Cortex of kidney (tissue), 1 donor: ENCODE measurements at places on chromosomes 4 and X.

DNA sequence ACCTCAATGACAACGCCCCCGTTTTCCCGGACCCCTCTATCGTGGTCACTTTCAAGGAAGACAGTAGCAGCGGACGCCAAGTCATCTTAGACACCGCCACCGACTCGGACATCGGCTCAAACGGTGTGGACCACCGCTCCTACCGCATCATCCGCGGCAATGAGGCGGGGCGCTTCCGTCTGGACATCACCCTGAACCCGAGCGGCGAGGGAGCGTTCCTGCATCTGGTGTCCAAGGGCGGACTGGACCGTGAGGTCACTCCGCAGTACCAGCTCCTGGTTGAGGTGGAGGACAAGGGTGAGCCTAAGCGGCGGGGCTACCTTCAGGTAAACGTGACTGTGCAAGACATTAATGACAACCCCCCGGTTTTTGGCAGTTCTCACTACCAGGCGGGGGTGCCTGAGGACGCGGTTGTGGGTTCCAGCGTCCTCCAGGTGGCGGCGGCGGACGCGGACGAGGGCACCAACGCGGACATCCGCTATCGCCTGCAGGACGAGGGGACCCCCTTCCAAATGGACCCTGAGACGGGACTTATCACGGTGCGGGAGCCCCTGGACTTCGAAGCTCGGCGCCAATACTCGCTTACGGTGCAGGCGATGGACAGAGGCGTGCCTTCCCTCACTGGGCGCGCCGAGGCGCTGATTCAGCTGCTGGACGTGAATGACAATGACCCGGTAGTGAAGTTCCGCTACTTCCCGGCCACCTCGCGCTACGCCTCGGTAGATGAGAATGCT is 2.2 kb downstream of the FAT4 start:
- no peak for DNase-seq

- DNase-seq = no peak
These were observed 37.0 kb upstream of the SHISA3 start for GRCh38 chr4:42360256-42360669.

- no peak for DNase-seq
These were observed 141.0 kb downstream of the ARHGAP24 start for GRCh38 chr4:85615952-85616351.

DNA sequence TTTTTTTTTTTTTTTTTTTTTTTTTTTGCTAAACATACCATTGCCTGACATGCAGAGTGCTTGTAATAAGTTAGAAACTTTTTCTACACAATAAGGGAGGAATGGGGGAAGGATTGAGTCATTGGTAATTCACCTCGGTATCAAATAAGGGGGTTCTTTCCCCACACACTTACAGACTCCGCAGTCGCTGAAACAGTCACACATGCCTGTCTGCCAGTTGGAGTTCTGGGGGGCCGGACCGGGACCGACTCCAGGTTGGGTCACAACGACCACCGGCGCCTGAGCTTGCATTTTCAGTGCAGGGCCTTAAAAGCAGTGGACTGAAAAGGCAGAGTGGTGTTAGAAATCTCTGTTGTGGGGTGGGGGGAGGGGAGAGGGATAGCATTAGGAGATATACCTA is 6.9 kb downstream of the PLAC8 start:
- no peak for DNase-seq

DNA sequence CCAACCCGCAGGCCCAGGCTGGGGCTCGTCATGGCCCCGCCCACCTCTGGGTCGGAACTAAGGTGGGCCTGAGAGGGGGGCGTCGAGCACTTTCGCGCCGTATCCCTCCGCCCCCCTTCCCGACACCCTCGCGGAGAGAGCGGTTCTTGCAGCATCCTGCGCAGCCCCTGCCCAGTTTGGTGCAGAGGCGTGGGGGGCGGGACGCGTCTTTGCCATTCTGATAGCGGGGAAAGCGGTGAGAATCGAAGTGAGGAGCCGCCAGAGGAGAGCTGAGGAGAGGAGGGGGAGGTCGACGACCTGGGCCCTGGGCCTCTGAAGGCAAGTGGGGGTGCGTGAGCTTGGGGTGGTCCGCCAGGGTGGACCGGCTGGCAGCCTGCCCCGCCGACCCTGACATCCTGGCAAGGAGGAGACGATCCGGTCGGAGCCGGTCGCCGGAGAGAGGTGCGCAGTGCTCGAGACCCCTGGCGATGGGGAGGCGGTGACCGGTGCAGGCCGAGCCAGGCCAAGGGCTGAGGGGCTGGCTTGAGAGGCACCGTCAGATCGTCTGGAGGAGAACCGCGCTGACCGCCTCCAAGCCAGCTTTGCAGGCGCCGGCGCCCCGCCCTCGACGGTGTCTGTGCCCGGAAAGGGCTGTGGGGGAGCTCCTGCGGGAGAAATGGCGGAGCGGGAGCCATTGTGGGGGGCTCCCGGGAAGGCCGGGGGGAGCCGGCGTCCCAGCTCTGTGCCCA is 25.5 kb downstream of the GPRASP3 start:
- DNase-seq = no peak

DNA sequence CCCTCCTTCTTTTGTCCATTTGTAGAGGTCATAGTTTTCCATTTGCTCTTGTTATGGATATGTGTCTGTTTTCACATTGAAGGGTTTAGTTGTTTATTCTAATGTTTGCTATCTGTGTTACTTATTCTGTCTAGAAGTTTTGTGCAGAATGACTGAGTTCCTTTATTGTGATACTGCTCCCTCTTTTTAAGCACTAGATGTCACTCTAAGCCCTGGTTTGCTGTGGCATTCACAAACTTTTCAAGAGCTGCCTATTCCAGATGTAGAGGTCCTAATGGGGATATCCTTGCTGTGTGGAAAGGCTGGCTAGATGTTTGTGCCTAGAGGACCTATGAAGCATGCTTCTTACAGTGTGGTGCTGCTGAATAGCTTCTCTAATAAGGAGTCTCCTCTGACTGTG is 338.6 kb downstream of the SPIN4 start:
- DNase-seq = no peak

- DNase-seq = no peak
These were observed 8.2 kb downstream of the SH3KBP1 start for GRCh38 chrX:19879181-19879580.

DNA sequence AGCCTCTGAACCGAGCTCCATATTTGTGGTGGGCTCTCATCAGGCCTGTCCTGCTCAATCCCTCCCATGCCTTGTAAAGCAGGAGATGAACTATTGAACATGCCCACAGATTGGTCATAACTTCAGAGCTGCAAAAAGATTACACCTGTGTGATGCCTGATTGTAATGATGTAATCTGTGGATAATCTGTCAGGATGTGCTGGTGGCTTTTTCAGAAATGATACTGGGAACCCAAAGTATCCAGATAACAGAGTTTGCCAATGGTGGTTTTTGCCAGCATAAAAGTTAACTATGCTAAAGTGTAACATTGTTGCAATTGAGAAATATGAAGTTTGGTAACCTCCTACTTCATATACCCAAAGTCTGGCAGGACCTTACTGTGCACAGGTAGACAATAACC is 393.4 kb downstream of the RAPGEF2 start:
- DNase-seq = no peak

- DNase-seq = no peak
These were observed 364.8 kb downstream of the PCDH10 start for GRCh38 chr4:133513901-133514300.

DNA sequence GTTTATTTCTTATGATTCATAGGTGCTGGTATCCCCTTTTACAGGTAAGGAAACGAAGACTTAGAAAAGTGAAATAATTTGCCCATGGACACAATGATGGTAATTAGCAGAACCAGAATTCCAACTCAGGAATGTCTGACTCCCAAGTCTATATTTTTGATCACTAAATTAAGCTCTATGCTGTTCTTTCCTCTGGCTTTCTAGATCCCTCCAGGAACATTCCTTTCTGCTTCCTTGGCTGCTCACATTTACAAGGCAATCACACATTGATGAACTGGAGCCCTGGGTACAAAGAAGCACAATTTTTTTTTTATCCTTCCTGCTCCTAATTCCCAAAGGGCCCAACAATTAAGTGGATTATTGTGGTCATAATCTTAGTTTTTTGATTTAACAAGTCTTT is 7.0 kb upstream of the CDKN2AIP start:
- DNase-seq = no peak

DNA sequence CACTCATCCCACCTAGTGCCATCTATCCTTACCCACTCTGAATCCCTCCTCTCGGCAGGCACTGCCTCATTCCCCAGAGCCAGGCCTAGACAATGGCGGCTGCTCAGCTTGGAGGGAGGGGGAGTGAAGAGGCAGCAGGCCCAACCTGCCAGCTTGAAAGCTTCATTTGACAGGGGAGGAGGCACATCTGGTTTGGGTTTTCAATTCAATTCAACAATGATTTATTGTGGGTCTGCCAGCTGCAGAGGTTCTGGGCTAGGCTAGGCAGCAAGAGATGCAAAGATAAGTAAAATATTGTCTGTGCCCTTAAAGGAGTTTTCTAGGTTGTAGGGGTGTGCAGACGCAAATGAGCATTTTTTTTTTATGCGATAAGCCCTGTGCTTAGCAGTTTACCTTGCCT is 58.5 kb downstream of the RTL9 start:
- DNase-seq = no peak

DNA sequence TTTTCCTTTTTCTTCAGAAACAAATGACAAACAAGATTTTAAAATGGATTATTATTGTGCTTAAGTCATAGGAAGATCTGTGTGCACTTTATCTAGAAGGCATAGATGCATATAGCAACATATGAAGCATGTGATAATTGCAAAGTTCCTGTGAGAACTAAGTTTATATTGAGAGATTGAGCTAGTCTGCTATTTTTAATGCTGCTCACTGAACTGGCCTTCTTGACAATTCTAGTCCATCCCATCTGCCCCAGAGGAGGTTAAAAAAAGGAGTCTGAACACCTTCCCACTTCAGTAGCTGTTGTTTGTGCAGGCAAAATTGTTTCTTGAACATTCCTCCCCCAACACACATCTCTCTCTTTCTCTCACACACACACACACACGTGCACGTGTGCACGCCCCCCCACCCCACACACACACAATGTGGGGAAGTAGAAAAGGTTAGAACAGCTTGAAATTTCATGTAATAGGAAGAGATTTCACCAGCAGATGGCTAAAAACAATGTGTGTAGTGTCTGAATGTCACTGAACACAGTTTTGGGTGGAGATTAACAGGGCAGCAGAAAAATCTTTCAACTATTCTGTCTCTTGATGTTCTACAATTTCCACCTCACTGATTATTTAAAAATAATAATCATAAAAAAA is 108.0 kb downstream of the GPM6A start:
- DNase-seq = no peak

GRCh38 chrX:147846676-147847075 is 65.0 kb upstream of the FMR1 start:
- no peak for DNase-seq

DNA sequence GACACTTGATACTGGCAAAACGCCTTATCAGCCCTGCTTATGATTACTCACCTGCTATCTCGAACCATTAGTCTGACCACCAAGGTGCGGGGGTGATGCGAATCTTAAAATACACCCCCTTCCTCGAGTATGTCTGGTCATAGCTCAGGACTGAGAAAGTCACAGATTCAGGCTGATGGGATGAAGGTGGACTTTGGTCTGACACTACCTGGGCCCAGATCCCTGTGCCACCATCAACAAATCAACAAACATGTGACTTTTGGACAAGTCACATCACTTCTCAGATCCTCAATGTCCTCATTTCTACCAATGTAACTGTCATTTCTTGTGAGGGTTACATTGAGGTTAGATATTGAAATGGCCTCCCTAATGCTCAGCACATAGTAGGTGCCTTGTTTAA is 9.8 kb upstream of the MSN start:
- DNase-seq = no peak

DNA sequence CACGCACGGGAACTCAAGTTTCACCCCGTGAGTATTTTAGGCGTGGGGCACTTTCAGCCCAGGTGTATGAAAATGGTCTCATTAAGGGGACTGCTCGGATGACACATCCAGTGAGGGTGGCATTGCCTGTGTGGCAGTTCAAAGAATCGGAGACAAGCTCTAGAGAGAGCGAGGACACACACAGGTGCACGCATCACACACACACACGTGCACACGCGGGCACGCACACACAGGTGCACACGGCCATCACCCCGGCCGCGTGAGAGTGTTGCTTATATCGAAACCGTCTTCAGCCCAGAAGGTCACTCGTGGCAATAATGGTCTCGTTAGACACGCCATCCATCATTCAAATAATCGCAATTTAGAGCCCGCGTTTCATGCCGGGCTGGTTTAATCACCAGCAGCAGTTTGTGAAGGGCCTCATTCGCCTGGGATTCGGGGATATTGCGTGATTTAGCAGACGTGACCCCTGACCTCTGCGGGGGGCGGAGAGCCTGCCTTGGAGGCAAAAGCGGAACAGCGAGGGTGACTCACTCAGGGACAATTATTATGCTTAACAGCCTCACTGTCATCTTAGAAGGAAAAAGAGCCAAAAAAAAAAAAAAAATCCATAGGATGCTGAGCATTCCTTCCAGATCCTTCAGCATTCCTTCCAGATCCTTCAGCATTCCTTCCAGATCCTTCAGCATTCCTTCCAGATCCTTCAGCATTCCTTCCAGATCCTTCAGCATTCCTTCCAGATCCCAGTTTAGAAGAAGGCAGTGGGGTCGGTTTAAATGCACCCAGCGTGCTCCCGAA is 89.4 kb upstream of the PPP2R3B start:
- no peak for DNase-seq

GRCh38 chrX:95383778-95384177 is 1300.9 kb upstream of the DIAPH2 start:
- no peak for DNase-seq

DNA sequence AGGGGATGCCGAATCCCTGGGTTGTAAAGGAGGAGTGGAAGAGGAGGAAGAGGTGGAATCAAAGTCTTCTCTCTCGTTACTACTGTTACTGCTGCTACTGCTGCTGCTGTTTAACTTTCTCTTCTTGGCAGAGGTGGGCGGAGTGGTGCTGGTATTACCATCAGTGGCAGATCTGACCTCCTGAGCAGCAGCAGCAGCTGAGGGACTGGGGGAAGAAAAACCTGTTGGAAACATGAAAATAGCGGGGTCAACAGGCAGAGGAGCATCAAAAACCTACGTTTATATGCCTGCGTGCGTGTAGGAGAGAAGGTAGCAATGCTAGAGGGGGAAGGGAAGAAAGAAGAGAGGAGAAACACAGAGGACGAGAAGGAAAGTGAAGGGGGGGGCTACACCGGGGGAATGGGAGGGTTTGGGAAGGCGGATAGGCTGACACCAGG is 339 bp downstream of the CUL4B start:
- DNase-seq = no peak

- DNase-seq = no peak
These were observed 7.0 kb upstream of the HAUS7 start for GRCh38 chrX:153477364-153477857.

DNA sequence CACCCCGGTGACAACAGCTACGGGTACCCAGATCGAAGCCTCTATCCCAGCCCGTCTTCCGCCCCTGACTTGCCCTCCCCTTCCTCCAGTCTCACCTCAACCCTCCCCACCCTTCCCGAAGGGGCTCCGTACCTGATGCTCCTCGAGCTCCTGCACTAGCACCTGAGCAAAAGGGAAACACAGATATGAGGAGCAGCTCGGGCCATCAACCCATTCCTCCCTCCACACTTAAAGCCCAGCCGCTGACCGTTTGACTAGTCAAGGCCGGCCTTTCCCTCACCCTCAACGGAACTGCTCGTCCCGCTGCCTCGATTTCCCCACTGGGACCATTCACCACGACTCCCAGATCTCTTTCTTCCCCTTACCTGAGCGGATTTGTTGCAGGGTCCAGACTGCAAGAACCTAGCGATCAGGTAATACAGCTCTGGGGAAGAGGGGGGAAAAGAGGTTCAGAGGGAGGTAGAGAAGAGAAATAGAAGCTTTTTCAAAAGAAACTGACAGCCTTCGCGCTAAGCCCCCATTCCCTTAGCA is 731 bp downstream of the BRWD3 start:
- DNase-seq = no peak

- no peak for DNase-seq
These were observed 298.1 kb upstream of the SLC7A11 start for GRCh38 chr4:138540056-138540800.
